Effector CD8-positive, alpha-beta T cell (primary cell): ENCODE measurements at places on chromosomes 5 and 9.

GRCh38 chr5:153534102-153534501 lies 43.6 kb downstream of the GRIA1 start:
- no peak for DNase-seq

DNA sequence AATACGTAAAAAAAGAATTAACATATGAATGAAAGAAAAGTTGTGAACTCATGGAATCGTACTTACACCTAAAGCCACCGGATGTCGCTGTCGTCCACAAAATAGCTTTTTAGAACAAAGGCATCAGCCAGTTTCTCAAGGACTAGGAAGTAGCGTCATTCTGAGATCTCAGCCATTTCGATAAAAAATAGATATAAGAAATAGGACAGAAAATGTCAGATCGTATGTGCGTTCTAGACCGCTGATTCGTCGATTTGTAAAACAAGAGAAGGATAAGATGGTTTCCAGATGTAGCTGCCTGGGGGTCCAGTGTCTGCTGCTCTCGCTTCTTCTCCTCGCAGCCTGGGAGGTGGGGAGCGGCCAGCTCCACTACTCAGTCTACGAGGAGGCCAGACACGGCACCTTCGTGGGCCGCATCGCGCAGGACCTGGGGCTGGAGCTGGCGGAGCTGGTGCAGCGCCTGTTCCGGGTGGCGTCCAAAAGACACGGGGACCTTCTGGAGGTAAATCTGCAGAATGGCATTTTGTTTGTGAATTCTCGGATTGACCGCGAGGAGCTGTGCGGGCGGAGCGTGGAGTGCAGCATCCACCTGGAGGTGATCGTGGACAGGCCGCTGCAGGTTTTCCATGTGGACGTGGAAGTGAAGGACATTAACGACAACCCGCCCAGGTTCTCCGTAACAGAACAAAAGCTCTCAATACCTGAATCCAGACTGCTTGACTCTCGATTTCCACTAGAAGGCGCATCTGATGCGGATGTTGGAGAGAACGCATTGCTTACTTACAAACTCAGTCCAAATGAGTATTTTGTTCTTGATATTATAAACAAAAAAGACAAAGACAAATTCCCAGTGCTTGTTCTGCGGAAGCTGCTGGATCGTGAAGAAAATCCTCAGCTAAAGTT lies at the start of gene PCDHA10:
PCDHA10 (plus strand) TSS at position 126 of the 903 bp plus-strand sequence; CDS start at position 278, 152 bp downstream.
- no peak for DNase-seq

DNA sequence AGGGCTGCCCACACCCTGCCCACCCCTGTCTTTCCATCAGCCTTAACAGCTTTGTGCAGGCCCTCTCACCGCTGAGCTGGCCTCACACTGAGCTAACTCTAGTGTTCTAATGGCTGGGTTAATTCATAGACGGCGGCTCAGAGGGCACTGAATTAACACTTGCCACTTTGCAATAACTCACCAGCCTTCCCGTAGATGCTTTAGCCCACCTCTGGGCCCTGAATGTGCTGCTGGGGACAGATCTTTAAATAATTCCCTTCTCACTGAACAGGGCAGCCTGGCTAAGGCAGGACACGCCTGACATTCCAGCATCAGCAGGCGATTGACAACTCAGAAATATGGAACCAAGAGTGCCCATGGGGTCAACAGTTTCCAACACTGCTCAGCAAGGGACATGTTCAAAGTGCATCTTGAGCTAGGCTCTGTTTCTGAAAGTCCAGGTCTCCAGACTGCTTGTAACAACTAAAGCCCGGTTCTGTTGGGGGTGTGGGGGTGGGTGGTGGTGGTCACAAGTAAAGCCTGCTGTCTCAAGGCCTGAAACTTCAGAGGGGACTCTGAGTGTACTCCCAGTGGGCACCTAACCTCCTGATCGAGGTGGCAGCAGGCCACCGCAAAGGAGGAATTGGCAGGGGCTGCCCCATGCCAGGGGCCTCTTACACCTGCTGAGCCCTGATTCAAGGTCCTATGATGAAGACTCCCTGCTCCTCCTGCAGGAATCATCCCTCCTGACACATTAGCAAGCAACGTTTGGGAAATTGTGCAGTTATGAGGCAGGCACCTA lies 248.3 kb downstream of the FSTL4 start:
- no peak for DNase-seq

GRCh38 chr5:72501488-72501887 lies 5.7 kb downstream of the ZNF366 start:
- no peak for DNase-seq

GRCh38 chr9:76910861-76911260 lies 4.9 kb upstream of the PRUNE2 start:
- no peak for DNase-seq

GRCh38 chr5:39072925-39073766 lies 1.1 kb downstream of the RICTOR start:
- peak; percentile 26 for DNase-seq

DNA sequence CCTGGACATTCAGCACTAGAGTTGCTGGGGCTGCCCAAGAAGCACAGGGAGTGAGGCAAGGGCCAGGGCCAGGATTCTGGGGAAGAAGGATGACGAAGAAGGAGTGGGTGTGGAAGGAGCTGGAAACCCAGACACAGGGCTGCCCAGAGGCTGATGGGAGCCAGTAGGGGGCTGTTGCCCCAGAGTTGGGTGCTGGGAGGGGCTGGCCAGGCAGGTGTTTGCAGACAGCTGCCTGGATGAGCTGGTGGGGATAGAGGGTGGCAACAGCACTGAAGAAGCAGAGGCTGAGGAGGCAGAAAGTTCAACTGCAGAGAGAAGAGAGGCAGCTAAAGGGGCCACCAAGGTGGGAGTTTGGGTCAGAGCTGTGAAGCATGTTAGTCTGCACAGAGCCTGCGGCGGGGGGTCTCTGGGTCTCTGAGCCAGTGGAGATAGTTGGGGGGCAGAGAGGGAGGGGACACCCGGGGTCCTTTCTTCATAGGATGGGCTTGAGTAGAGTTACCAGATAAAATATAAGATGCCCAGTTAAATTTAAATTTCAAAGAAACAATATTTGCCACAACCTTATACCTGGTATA lies 2.5 kb upstream of the AQP7 start:
- DNase-seq = no peak

GRCh38 chr5:71748360-71748759 lies 29.3 kb downstream of the CARTPT start:
- no peak for DNase-seq

DNA sequence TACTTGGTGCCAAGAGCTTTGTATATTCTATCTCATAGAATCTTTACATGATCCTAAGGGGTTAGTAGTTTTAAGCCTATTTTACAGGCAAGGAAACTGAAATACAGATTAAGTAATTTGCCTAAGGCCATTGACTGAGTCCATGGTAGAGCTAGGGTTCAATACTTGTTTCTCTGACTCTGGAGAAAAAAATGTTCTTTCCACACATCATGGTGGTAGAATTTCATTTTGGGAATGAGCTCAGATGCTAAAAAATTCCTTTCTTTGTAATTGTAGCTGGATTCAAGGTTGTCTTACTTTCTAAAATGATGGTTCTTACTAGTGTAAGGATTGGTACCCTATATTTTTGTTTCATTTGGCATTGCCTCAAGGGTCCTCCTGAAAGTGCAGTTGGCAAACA lies 86.0 kb downstream of the ANKRD55 start:
- no peak for DNase-seq

- no peak for DNase-seq
Measured at GRCh38 chr5:76590027-76590426, 33.2 kb downstream of the F2RL2 start.

DNA sequence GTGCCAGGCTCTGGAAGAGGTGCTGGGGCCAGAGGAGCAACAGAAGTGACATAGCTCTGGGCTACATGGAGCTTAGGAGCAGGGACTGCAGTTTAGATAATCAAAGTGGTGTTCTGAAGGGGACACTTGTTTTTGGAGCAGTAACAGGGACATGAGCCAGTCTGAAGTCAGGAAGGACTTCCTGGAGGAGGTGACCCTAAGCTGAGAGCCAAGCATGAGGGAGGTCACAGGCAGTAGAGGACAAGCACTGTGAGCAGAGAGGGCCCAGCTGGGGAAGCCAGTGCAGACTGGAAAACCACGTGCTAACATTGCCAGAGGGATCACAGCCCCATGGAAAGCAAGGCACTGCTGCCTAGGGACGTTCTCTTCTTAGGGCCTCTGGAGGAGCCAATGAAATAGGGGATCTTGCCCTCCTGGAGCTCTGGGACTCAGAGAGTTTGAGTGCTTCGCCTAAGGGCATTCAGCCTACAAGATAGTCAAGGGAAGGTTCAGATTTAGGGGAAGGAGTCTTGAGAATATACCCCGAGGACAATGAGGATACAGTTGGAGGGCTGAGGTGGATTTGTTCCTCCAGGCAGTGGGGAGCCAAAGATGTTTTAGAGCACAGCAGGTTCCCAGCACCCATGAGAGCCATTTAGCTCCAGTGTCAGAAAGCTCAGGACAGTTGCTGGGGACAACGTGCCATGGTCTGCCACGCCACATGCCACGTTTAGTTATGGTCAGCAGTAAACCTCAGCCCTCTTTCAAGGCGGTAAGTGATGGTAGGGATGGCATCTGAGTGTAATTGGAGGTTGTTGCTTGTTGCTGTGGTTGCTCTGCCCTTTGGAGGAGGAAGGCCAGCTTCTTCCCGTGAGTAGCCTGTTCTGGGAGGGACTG lies 40.5 kb upstream of the SH3PXD2B start:
- DNase-seq = no peak

GRCh38 chr9:90204128-90204831 lies 438.3 kb downstream of the DIRAS2 start:
- DNase-seq = no peak

DNA sequence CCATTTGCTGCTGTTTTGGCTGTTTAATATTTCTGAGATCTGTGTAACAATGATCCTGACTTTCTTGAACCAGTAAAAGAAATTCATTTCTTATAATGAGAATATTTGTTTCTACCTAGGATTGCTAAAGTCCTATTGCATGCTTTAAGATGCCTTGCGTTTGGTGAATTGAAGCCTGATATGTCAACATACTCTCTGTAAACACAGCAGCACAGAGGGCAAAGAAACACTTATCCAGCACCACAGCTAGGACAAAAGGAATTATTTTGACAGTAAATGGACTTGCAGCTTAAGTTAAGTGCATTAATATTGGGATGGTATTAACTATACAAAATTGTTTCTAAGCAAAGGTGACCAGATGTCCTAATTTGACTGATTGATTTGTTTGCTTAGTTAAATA lies 2031.2 kb upstream of the CDH6 start:
- DNase-seq = no peak

DNA sequence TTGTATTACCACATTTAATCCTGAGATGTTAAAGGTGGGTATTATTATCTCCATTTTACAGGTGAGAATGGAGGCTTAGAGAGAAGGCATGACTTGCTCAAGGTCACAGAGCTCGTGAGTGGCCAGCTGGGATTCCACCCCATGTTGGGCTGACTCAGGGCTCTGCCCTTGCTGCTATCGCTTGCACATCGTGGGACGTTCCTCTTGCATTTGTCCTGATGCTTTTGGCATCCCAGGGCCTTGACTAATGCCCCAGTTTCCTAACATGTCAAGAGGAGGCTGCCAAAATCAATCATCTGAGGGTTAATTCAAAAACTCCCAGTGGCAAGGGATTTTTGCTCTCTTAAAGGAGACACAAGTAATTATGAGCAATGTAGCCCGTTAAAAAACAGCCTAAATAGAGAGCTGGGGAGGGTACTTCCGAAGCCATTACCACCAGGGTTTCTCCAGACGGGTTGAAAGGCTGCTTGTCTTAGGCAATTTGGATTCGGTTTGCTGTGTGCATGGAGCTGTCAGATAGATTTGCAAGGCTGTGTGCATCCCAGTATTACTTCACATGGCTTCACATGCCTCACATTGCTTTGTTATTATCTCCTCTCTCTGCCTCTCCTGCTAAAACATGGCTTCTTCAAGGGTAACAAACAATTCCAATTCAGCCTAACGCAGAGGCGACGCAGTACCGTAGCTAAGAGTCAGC lies 347.4 kb downstream of the DRD1 start:
- no peak for DNase-seq

- no peak for DNase-seq
Measured at GRCh38 chr5:90226433-90227099, 183.0 kb downstream of the CETN3 start.

DNA sequence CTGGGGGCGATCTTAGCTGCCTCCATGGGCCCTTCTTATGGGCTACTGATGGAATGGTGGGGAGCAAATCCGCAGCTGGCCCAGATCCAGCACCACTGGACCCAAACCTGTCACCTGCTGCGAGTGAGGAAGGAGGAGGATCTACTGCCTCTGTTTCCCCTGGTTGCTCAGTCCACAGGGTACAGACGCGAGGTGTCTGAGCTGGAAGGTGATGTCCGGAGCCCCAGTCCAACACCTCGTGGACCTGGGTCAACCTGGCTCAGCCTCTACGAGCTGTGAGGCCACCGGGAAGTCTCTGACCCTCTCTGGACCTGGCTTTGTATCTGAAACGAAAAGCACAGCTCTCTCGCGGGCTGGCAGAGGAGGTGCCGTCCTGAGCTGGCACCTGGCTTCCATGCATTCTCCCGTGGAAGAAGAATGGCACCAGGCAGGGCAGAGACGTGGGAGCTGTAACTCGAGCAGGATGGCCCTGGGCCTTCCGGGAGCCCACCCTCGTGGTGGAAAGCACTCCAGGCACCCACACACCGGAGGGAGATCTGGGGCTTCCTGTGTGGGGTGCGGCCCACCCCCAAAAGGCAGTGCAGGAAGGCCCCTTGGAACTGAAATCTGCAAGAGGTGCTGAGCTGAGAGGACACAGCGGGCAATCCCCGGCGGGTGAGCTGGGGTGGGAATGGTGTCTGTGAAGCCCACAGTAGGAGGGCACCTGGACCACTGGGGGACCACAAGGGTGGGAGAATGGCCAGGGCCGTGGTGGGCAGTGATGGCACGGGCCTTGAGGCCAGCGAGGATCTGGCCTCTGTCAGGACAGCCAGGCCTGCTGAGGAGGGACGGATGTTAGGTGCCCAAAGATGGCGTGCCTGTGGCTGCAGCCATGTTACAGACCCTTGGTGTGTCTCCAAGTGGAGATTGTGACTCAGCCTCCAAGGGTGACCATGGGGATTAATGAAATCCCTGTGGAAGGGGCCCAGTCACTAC lies 133.4 kb downstream of the OLFM1 start:
- DNase-seq = no peak

DNA sequence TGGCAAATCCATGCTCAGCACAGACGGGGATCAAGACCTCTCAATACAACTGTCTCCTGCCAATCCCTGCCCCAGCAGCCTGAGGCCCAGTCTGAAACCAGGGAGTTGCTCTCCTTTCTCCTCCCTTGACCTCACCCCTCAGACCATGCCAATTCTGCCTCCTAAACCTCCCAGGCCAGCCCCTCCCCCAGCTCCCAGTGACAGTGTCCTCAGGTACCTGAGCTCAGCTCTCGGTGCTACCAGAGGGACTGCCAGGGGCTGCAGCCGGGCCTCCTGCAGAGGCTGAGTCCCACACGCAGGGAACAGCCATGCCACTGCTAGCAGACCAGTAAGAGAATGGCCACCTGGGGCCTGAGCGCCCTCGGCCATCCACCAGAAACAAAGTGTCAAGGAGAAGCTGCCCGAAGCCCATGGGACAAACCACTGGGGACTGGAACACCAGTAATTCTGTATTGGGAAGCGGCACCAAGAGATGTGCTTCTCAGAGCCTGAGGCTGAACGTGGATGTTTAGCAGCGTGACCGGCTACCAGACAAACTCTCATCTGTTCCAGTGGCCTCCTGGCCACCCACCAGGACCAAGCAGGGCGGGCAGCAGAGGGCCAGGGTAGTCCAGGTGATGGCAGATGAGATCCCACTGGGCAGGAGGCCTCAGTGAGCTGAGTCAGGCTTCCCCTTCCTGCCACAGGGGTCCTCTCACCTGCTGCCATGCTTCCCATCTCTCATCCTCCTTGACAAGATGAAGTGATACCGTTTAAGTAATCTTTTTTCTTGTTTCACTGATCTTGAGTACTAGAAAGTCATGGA lies 557 bp upstream of the IL3 start:
- DNase-seq = no peak
